ENCODE measurements at places on chromosomes 6 and 20.

GRCh38 chr6:29777310-29777709 is 50.3 kb upstream of the HLA-G start:
- no peak for DNase-seq

GRCh38 chr6:12977806-12978205 is 261.2 kb downstream of the PHACTR1 start:
- no peak for DNase-seq

DNA sequence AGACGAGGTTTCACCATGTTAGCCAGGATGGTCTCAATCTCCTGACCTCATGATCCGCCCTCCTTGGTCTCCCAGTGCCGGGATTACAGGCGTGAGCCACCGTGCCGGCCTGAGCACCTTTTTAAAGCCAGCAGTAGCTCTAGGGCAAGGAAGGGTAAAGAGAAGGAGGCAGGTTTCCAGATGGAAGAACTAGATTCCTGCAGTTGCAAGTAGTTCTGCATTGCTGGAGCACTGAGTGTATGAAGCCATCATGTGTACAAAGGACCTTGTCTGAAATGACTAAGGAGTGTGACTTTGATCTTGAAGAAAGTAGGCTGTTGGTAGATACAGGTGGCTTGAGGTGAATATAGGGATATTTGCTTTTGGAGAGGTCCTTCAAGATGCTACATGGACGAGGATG is 4.2 kb downstream of the OR2A4 start:
- DNase-seq, result no peak

- DNase-seq, result no peak
Observed at GRCh38 chr6:35243386-35243958, 16.1 kb upstream of the ZNF76 start.

- no peak for DNase-seq
Observed at GRCh38 chr6:50836231-50836630, 17.6 kb downstream of the TFAP2B start.

Measured in stimulated activated CD4-positive, alpha-beta T cell treated with anti-CD3 and anti-CD28 coated beads, Interleukin-12 subunit alpha, Interleukin-12 subunit beta, amount 100 ng/mL, for 4 hours (primary cell).